ENCODE measurements at places on chromosomes 1 and 21.
A peak's percentile ranks its signal among the peaks of the same experiment; 100 is the strongest.

- DNase-seq, result no peak
Measured at GRCh38 chr1:1950940-1951339, 31.9 kb upstream of the TMEM52 start.

DNA sequence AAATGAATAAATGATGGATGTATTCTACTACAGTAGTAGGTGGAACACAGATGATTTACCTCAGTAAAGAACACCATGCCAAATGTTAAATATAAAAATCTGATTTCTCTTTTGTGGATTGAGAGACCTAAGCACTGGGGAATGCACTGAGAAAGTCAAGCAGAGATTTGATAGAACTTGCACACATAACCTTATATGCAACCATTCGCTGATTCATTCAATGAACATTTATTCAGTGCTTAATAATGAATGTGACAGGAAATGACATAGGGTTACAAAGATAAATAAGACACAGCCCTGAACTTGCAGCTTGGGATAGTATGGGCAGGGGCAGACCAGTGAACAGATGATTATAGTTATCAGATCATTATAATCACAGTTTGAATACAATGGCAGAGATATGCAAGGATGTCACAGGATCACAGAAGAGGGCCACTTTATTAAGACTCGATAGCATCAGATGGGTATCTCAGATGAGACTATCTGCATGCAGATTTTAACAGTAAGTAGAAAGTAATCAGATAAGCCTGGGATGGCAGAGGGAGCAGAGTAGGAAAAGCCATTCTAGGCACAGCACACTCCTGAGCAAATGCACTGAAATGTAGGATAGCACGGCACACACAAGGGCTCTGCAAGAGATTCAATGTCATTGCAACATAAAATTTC is 169.4 kb downstream of the ASTN1 start:
- DNase-seq, result no peak

- no peak for DNase-seq
Measured at GRCh38 chr21:26119906-26120305, 50.7 kb downstream of the APP start.

DNA sequence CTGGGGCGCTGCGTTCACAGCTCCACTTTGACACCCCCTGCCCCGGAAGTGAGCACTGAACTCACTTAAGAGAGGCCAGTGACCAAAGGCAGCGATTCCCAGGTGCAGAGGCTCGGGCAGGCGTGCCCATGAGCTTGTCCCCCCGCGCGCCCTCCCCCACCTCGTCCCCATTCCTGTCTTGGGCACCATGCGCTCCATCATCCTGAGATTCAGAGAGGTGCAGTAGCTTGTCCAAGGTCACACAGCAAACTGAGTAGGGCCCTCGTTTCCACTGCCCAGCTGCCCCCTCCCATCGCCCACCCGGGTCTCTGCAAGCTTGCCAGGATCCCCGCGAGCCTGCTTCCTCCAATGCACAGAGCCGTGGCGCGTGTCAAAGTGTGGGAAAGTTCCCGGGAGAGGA is 68.0 kb downstream of the SYT2 start:
- DNase-seq, result no peak

- no peak for DNase-seq
Measured at GRCh38 chr1:19384772-19385187, 72.7 kb downstream of the SLC66A1 start.

- no peak for DNase-seq
Measured at GRCh38 chr1:54378157-54378873, 27.9 kb downstream of the SSBP3 start.

DNA sequence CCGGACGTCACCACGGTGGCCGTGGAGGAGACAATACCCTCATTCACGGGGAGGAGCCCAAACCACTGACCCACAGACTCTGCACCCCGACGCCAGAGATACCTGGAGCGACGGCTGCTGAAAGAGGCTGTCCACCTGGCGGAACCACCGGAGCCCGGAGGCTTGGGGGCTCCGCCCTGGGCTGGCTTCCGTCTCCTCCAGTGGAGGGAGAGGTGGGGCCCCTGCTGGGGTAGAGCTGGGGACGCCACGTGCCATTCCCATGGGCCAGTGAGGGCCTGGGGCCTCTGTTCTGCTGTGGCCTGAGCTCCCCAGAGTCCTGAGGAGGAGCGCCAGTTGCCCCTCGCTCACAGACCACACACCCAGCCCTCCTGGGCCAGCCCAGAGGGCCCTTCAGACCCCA is 7.0 kb downstream of the TNFRSF14 start:
- no peak for DNase-seq

GRCh38 chr1:149849947-149850360 is 49.4 kb upstream of the BOLA1 start:
- DNase-seq, result no peak

- no peak for DNase-seq
Measured at GRCh38 chr1:238745069-238745468, 641.3 kb upstream of the CHRM3 start.

- DNase-seq, result no peak
Measured at GRCh38 chr21:32909393-32909792, 116.3 kb upstream of the OLIG2 start.

GRCh38 chr1:39900662-39901463 is 854 bp downstream of the MYCL start:
- DNase-seq, result no peak

DNA sequence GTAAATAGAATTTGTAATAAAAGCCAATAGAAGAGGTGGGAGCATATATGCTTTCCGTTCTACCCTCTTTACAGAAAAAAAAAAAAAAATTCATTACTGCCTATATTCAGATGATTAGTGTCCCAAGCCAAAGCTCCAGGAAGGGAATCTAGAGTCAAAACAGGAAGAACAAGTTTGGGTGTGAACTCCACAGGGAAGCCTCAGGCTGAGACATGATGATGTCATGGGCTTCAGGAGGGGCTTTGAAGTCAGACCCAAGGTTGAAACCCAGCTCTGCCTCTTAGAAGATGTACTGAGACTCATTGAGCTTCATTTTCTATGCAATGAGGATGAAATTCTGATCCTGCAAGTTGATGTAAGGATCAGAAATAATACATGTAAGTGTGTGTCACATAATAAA is 250.0 kb upstream of the ADGRL2 start:
- no peak for DNase-seq

- DNase-seq, result no peak
Measured at GRCh38 chr1:246020211-246020954, 486.7 kb downstream of the SMYD3 start.

DNA sequence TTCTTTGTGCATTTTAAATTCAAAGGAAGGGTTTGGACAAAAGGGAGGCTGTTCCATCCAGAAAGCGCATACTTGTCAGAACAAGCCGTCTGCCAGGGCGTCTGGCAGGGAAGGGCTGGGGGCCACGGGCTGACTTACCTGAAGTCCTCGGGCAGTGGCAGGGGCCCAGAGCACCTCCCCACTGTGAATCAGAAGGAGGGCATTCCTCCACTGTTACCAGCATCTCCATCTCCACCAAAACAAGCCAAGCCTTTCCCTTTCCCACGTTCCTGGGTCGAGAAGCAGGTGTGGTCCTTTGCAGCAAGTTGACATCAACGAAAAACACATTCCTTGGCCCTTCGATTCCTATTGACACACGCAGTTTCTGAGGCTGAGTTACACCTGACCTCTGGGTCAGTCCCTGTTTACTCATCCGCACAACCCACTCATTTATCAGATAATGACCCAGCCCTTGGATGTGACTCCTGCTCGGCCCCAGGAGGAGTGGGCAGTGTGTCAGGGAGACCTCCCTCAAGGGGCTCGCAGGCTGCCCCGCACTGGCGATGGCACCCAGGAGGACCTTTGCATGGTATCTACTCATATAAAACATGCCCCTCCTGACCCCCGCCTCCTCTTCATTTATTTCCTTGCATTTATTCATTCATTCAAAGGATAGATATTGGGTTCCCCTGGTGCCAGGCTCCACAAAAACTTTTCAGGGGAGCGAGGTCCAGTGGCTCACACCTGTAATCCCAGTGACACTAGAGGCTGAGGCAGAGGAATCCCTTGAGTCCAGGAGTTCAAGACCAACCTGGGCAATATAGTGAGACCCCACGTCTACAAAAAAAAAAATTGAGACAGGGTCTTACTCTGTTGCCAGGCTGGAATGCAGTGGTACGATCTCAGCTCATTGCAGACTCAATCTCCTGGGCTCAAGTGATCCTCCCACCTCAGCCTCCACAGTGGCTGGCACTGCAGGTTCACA is 60.2 kb downstream of the TOMM20 start:
- no peak for DNase-seq

DNA sequence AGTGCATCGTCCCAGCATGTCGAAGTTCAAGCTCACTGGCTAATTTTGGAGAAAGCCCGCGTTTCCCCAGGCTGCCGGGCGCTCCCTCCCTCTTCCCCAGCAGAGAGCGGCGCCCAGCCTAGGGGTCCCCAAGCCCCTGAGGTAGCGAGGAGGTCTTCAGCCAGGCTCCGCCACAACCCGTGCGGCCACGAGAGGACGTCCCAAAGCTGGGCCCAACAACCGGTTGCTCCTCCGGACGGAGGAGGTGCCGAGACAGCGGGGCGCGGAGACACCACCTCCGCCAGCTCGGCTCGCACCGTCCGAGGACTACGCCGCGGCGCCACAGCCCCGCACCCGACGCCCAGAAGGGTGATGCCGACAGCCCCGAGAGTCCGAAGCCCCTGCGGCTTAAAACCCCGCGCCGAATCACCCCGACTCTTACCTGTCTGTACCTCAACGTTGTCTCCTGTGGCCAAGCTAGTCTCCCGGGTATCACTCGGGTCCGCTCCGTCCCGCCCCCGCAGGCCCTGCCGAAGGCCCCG is at the start of gene DENND2C:
Gene DENND2C, minus strand, starts transcription at position 488 of the 521 bp plus-strand sequence. CDS start 44,065 bp downstream, outside the sequence.
- DNase-seq, result no peak

GRCh38 chr21:45724345-45724961 is 80.9 kb downstream of the PCBP3 start:
- peak; percentile 15 for DNase-seq

DNA sequence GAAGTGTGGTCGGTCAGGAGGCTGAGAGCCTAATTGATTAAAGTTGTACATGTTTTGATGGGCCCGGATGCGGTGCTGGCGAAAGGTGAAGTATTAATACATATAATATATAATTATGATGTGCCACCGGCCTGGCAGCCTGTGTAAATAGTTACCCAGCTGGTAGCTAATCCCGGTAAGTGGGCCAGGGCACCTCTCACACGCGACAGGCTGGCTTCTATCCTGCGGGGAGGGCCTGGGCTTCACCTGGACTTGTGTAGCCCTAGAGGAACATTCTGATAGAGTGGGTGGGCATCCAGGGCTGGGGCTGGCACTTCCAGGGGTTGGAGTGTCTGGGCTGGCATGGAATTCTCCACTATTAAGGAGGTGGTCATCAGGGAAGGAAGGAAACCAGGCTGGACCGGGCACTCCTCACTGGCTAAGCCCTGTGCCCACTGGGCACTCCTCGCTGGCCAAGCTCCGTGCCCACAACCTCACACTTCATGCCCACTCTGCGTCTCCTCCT is 48.3 kb downstream of the IGSF21 start:
- DNase-seq, result no peak

All from NCI-H2171 (cell line).